ENCODE measurements at places on chromosomes 2 and 18. TPM values are rescaled to one million over a fixed set of nuclear protein-coding genes. Genes with fewer than 3 reads are reported as not detected.

DNA sequence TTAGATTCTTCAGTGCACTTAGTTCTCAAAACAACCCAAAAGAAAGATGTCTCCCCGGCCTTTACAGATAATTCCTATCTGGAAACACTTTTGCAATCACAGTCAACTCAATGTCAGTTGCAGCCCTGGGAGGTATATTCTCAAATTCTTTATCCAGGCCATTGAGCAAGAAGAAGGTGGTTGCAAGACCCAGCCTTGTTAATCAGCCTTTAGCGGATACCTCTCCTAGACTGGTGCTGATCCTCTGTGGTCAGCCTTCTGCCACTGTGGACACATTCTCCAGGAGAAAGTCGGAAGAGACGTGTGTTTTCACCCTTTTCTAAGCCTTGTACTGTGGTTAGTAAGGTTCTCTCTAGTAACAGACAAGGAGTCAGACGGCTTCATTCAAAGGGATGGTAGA, 7.8 kb upstream of the FZD7 start:
- DNase-seq: no peak

- no peak for DNase-seq
Measured at GRCh38 chr18:48342581-48342980, 66.6 kb downstream of the ZBTB7C start.

GRCh38 chr2:773256-774160, 96.3 kb upstream of the TMEM18 start:
- DNase-seq: no peak

- DNase-seq: peak; percentile 14
Measured at GRCh38 chr18:25075331-25075730, 276.6 kb downstream of the ZNF521 start.

Gene SERPINB13
- 8.7 TPM for total RNA-seq

All from umbilical cord (tissue), 2 donors.